ENCODE measurements at places on chromosomes 4 and X.

DNA sequence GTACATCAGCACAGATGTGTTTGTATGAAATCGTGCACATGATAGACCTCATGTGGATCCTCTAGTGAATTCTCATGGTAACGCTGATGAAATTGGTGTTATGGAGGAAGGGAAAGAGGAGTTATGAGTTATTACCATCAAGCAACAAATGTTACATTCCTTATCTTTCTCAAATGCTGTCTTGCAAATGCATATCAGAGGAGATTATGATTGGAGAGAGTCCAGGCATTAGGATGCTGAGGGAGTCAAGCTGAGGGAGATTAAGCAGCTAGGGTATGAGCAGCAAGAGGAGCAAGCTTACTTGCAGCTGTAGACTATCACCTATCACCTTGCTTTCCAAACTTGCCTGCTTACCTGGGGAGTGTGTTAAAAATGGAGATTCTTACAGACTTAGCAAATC lies 36.8 kb upstream of the SFRP2 start:
- DNase-seq: no peak

DNA sequence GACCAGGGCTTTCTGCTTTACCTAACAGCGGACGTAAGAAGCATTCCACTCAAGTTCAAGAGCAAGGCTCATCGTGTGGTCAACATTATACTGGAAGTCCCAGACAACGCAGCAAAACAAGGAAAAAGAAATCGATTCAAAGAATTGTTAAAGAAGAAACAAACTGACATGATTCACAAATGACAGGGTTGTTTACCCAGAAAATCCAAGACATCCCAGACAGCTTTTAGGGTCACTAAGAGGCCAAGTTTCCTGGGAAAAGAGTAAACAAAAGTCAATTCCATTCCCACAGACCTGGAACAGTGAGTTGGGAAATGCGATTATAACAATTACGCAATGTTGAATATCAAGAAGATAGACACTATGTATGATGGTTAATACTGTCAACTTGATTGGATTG lies 21.5 kb upstream of the HTRA3 start:
- no peak for DNase-seq

DNA sequence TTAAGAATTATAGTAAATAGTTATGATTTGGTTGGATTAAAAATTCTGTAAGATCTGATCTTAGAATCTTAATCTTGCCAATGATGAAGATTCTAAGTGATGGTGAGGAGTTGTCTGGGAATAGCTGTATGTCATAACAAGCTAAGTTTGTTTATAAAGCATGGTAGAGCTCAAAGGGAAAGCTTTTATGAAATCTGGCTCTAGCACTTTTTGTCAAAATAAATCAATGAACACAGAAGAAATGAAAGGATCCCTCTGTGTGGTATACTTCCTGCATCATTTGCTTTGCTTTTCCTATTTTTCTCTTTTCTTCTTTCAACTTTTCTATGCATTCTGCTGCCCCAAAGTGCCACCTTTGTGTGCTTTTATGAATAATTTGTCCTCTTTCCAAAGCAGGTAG lies 193.5 kb upstream of the FAT1 start:
- DNase-seq: no peak

GRCh38 chr4:189302719-189303118 lies 638.0 kb upstream of the FRG1 start:
- no peak for DNase-seq
